ENCODE measurements at places on chromosomes 13 and 19.
A peak's percentile ranks its signal among the peaks of the same experiment; 100 is the strongest.

GRCh38 chr19:1811942-1812425 lies at the start of gene ATP8B3:
ATP8B3 (minus strand) TSS chr19:1812276; CDS start chr19:1811736, 540 bp downstream.
- no peaks in the 10 kb centered on the region for H3K27me3 ChIP-seq
- H3K36me3 ChIP-seq: peaks cover 12% of the 10 kb centered on the region
- H3K4me1 ChIP-seq: peaks cover 25% of the 10 kb centered on the region
- H3K27ac ChIP-seq: peak within 1 kb of the TSS; percentile 58

DNA sequence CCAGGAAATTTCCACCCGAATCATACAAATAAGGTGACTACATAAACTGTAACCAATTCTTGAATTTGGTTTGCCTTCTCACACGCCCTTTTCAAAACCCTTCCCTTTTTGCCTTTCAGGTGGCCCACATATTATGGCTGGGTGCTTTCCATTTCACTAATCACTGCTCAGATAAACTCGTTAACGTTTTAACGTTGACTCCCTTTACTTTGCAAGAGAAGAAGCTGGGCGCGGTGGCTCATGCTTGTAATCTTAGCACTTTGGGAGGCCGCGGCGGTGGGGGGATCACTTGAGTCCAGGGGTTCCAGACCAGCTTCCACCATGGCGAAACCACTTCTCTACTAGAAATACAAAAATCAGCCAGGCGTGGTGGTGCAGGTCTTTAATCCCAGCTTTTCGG lies 19.8 kb upstream of the ZNF91 start:
- peaks cover 7% of the 10 kb centered on the region for H3K4me1 ChIP-seq
- H3K4me3 ChIP-seq: peak overlapping the region; percentile 64
- peaks cover 23% of the 10 kb centered on the region for H3K27me3 ChIP-seq
- H3K36me3 ChIP-seq: no peaks in the 10 kb centered on the region
- no peak overlapping the region for H3K27ac ChIP-seq

- H3K4me1 ChIP-seq: no peaks in the 10 kb centered on the region
- no peaks in the 10 kb centered on the region for H3K27me3 ChIP-seq
- no peak overlapping the region for H3K4me3 ChIP-seq
- H3K36me3 ChIP-seq: no peaks in the 10 kb centered on the region
- no peak for DNase-seq
Observed at GRCh38 chr13:64553411-64554129, 2676.6 kb downstream of the PCDH9 start.

GRCh38 chr19:41019346-41019745 lies 28.3 kb downstream of the CYP2B6 start:
- no peak for DNase-seq
- H3K4me3 ChIP-seq: no peak overlapping the region
- H3K27me3 ChIP-seq: peaks cover 17% of the 10 kb centered on the region
- H3K36me3 ChIP-seq: no peaks in the 10 kb centered on the region

DNA sequence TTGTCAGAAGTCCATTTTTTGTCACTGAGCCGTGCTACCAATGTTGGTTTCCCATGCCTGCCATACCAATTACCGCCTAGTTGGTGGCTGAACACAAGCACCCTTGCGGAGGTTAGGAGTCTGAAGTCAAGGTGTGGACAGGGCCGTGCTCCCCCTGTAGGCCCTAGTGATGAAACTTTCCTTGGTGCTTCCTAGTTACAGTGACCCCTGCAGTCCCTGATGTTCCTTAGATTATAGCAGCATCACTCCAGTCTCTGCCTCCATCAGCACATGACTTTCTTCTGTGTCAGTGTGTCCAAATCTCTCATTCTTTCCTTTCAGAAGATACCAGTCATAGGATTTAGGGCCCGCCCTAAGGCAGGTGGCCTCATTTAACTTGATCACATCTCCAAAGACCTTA lies 99.0 kb downstream of the MYO16 start:
- no peaks in the 10 kb centered on the region for H3K4me1 ChIP-seq
- H3K36me3 ChIP-seq: no peaks in the 10 kb centered on the region
- DNase-seq: no peak
- H3K27ac ChIP-seq: no peak overlapping the region

Data from common myeloid progenitor, CD34-positive (primary cell).